ENCODE measurements at places on chromosomes 3 and 15. TPM values are rescaled to one million over a fixed set of nuclear protein-coding genes. Genes with fewer than 3 reads are reported as not detected.

PAQR5 gene
- 0.29 TPM for total RNA-seq

TEX264 gene
- total RNA-seq: 24.8 TPM

GPR171 gene
- 0.83 TPM for total RNA-seq

C15orf62 gene
- 0.10 TPM for total RNA-seq

MBNL1 gene
- 393 TPM for total RNA-seq

IQCH gene
- 1.2 TPM for total RNA-seq

SNRPN gene
- 41.7 TPM for total RNA-seq

POTEB2 gene
- not detected for total RNA-seq

UROC1 gene
- total RNA-seq: not detected

GRCh38 chr15:97085731-97086130 lies 755.2 kb downstream of the NR2F2 start:
- no peak for DNase-seq

DNA sequence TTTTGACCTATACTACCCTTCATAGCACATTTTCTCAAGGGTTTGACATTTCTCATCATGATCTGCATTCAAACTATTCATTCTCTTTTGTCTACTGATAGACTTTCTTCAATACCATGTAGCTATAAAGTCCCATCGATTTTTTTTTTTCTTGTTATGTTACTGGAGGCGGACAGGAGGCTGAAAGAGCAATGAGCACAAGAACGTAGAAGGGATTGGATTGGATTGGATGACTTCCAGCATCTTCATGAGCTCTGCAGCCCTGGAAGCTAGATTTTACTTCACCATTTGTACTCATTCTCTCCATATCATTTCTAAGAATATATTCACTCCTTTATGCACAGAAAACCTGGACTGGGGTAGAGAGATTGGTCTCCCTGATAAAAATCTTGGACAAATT lies 43.2 kb downstream of the DUT start:
- no peak for DNase-seq

GRCh38 chr3:2578560-2578959 lies 479.9 kb downstream of the CNTN4 start:
- no peak for DNase-seq

DNA sequence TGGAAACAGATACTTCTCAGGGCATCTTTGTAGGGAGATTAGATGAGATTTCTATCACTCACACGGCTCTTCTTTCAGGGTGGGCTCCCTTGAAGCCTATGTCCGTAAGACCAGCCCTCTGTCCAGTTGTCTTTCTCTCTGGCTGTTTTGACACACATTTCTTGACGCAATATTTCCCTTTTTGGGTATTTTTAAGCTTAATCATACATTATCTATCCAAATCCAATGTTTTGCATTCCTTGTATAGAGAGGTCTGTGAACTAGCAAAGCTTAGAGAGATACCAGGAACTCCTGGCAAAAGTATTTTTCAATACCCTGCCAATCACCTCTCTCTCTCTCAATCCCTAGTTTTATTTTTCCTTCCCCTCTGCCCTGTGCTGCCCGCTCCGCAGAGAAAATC lies 79.3 kb downstream of the EOMES start:
- no peak for DNase-seq

DNA sequence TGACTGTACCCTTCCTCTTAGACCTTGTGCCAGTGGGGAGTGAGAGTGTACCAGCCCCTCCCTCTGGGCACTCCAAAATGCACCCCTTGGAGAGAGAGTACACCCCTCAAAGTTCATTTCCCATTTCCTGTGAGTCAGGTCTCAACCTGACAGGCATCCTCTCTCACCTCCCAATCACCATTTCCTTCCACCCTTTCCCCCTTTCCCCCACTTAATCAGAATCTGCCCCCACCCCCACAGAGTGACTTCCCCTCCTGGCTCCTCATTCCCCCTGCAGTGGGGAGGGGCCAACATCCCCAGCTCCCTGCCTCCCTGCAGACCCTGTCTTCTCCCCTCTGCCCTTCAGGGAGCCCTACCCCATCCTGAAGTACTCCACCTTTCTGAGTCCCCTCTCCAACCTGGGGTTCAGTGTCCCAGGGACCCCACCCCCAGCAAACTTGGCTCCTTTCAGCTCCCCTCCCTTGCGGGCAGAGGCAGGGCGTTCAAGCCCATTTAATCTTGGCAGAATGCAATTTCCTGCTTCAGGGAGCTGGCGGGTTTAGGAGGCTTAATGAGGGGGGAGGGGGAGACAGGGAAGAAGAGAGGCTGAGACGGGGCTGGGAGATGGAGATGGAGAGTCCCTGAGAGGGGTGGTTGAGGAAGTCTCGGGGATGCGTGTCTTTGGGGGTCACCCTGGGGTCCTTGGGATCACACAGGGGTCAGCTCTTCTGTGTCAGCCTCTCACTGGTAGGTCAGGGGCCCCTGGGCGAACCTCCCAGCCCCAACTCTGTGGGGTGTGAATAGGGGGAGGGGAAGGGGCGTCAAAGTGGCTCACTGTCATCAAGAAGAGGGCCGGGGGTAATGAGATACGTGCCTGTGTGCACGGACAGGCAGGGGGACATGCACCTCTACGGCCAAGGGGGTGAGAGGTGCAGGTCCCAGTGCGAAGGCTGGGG lies 16.6 kb upstream of the SEMA3F start:
- DNase-seq: no peak

DNA sequence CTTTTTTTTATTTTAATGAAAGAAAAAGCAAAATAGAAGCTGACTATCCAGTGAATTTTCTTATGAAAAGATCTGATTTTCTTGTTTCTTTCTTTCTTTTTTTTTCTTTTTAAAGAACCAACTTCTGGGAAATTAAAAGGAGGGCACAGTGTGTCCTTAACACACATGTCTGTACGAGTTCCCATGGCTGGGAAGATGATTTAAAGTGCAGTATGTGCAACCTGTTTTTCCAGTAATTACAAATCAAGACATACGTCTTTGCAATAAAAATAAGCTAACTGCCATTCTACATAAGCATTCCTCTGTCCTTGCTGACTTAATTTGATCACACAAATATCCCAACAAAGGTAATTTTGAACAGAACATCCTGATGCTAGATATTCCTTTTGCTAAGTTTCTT lies 416.1 kb downstream of the ROBO1 start:
- no peak for DNase-seq

DNA sequence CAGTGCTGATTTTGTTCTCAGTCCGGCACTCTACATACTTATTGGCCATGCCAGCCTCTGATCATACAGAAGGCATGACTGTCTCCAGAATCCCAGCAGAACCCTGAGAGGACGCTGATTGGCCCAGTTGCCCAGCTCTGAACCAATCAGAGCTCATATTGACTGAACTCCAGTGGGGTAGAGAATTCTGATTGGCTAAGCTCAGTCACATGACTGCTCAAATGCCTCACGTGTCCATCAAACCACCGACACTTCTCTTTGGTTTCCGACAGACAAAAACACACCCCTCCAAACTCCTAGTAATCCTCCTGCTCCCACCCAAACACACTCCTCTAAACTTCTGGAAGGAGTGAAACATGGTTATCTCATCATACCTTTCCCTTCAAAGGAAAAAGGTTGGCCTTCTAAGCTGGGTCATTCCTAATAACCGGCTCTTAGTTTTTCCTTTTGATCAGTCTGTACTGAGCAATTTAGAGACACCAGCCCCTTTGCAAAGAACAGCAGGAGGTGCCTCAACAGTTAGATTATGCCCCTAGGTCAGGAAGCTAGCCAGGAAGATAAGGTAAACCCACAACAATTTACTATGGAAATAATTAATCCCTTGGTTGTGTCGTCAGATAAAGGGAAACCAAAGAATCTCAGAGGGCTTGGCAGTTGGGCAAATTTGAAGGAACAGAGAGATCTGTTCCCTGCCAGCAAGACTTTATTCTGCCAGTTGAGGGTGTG lies 187.8 kb downstream of the TLE3 start:
- DNase-seq: no peak

GRCh38 chr3:188542196-188542595 lies 388.2 kb downstream of the LPP start:
- DNase-seq: no peak

DNA sequence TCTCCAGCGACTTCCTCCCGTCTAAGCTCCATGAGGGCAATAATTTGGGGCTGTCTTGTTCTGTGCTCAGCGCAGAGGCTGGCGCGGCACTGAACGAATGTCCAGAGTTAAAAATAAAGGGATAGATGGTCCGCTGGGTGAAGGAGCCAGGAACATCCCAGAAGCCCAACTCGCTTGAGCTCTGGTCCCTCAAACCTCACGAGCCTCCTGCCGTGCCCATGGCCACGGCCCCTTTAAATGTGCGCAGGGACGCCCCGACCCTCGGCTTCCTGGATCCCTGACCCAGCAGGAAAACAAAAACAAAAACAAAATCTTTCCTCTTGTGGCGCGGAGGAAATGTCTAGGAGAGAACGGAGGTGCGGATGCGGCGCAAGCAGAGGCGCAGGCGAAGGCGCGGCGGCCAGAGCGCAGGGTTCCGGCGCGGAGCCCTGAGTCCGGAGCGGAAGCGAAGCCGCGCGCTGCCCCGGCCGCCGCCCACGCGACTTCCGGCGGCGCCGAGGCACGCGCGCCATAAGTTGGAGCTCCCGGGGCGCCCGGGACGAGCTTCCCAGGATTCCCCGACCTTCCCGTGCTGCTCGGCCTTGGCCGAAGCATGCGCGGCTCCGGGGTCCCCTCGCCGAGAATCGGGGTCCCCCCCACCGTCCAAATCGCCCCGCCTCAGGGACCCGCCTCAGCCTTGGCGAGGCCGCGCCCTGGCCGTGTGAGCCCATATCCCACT lies 52.9 kb upstream of the WNT7A start:
- DNase-seq: peak; percentile 74

DNA sequence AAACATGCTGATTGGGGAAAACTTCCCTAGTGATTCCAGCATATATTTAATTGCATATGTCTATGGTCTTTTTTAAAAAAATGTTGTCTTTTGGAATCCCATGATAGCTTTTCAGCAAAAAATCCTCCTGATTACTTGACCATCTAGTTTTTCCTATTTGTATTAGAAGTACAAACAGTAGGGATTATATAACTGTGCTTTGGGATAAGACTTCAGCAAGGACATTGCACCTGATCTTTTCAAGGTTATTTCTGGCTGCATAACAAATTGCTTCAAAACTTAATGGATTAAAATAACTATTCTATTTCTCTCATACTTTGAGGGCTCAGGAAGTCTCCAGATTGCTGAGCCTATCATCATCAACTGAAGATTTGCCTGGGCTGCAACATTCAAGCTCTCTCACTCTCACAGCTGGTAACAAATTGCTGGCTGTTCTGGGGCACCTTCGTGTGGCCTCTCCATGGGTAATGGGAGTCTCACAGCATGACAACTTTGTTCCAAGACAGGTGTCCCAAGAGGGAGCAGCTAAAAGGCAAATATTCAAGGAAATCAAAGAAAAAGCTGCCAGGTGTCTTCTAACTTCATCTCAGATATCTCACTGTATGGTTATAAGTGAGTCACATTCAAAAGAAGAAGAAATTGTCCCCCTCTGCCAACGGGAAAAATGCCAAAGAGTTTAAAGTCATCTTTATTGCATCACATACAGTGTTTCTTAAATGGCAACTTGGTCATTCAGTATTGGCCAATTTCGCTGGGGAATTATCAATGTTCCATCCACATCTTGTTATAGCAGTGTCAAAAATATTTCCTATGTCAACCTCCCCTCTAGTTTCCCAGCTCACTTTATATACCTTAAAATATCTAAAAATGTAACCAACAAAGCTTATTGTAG lies 644.5 kb upstream of the GRM7 start:
- no peak for DNase-seq

- no peak for DNase-seq
Measured at GRCh38 chr3:162938083-162938482, 1441.5 kb downstream of the OTOL1 start.
